ENCODE measurements at places on chromosomes 7 and 10.

- no peak for DNase-seq
Observed at GRCh38 chr7:95373323-95373722, 22.9 kb downstream of the PON3 start.

DNA sequence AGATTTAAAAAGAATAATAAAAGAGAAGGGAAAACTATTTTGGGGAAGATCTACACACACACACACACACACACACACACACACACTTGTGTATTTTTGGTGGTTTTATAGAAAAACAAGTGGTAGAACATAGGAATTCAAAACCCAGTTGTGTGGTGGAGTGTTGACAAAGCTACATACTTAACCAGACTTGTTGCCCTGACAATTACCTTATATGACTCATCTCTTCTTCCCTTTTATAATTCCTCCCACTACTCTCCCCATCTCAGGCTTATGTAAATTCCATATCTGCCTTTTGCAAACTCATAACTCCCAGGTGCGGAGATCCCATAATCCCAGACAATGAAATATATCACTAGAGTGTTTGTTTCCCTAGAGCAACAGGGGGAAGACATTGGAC, 873.7 kb downstream of the NXPH1 start:
- DNase-seq, result no peak

- no peak for DNase-seq
Observed at GRCh38 chr10:69065406-69066361, 22.2 kb upstream of the SRGN start.

DNA sequence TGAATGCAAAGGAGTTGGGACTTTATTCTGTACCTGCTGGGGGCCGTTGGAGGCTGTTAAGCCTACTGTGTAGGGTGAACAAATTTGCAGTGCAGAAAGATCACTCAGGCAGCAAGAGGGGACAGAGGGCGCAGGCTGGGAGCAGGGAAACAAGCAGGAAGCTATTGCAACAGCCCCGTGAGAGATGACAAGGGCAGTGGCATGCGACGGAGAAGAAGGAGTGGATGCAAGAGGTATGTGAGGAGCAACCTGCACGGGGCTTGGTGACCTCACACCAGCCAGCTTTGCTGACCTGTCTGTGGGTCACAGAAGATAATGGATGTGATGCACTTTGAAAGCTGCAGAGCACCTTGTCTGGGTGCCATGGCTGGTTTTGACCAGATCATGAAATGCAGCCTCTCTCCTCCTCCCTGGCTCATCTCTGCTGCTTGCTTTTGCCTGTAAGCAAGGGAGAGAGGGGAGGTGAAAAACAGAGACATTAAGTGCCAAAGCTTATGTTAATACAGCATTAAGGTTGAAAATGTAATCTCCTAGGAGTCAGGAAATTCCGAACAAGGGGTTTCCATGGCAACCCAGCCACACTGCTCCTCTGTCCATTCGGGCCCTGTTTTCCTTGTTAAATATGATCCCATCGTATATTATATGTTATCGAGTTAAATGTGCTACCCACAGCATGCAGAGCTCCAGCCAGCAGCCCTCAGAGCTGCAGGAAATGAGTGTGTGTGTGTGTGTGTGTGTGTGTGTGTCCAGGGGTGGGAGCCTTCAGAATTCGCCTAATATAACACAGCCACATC, 314.3 kb upstream of the ZMIZ1 start:
- DNase-seq, result no peak

DNA sequence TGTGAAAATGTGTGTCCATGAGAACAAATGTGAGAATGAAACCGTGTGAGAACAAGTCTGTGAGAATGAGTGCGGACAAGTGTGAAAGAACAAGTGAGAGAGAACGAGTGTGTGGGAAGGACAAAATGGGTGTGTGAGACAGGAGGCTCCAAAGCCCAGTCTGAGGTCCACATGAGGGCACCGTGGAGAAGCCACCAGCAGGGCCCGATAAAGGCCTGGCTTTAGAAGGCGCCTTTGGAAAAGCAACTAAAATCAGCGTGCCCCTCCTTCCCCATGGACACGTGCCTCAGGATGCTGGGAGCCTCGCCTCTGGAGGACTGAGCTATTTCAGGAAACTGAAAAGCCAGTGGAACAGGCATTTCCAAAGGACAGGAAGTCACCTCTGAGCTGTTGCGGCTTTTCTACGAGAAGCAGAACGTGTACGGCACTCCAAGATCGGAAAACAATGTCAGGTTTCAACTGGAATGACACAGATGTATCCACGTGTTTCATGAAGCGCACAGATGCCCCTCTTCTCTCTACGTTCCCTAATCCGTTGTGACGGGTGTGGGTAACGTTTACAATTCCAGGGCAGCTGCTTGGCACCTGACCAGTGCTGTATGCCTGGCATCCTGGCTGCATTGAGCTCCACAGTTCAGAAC, 46.4 kb downstream of the ESYT2 start:
- no peak for DNase-seq

DNA sequence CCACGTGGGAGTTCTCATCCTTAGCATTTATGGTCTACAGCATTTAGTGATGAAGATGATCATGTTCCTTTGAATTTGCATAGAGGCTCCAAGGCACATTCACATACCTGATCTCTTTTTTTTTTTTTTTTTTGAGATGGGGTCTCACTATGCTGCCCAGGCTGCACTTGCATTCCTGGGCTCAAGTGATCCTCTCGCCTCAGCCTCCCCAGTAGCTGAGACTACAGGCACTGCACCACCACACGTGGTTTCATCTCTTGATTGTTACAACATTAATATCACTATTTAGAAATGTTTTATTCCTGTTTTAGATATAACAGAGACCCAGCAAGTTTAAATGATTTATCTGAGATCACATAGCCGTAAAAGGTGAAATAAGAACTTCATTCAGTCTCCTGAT, 13.8 kb downstream of the CDHR3 start:
- no peak for DNase-seq

- no peak for DNase-seq
Observed at GRCh38 chr7:151857412-151857811, 19.5 kb downstream of the PRKAG2 start.

DNA sequence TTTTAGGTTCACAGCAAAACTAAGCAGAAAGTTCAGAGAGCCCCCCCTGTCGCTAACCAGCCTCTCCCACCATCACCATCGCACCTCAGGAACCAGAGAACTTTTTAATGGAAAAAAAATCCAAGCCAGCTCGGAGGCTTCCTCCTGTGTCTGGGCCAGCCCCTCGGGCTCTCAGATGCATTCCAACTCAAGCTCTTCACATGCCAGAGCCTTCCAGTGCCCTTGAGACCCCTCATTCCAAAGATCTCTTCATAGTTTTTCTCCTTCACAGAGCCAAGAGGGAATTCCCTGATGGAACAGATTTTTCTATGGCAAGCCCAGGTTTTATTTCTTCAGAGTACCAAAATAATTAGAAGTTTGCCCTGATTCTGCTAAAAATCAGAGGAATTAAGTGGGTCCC, 153.4 kb upstream of the LANCL2 start:
- no peak for DNase-seq

GRCh38 chr7:72413290-72413689, 1.2 kb upstream of the CALN1 start:
- DNase-seq, result no peak

Measured in BE2C (cell line).